ENCODE measurements at places on chromosomes 1 and 21.

- DNase-seq = no peak
Measured at GRCh38 chr1:72466376-72466775, 184.0 kb upstream of the NEGR1 start.

- DNase-seq = peak; percentile 7
Measured at GRCh38 chr1:151612501-151613281, 841 bp downstream of the SNX27 start.

GRCh38 chr1:81582467-81582986, 218.2 kb upstream of the ADGRL2 start:
- DNase-seq = no peak

DNA sequence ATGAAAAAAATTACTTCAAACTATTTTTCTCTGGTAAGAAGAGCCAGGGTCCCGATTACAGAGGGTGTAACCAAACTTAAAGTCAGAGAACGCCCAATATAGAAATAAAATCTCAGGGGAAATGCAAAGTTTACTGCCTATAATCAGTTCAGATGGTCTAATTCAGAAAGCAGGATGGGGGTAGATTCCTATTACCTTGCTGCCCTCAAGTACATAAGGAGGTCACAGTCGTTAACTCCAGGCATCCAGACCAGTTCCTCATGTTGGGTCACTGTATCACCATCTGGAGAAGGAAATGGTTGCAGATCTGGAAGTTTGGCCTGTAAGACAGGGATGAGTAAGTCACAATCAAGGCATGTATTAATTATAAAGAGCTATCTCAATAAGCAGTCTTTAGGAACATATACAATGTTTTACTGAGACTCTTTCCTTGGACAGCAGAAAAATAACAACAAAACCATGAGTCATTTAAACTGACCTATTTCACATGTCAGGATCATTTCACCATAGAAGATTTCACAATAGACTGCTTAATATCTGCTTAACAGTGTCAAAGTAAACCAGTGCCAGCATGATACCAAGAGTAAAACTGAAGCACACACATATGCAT, 179.4 kb downstream of the SLC45A1 start:
- DNase-seq = no peak

- DNase-seq = no peak
Measured at GRCh38 chr1:92929461-92929860, 31.8 kb downstream of the DIPK1A start.

DNA sequence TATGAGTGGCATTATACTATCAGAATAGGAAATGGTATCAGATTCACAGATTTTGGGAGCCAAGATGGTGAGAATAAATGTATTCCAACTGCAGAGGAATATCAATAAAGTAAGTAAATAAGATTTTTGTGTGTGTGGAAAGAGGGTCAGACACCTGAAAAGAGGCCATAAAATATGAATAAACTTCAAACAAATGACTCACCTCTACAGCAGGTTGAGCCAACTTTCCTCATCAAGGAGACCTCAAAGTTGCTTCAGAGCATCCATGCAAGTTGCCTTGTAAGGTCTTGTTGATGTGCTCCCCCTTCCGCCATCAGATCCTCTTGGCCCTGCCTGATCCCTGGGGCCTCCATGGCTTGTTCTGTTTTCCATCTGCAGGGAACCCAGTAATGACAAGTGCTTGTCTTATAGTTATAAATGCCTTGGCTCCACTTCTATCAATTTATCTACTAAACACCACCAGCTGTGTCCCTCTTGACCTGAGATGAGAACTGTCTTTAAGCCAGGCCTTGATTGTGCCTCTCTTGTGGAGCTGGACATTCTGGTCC, 775.6 kb downstream of the LTN1 start:
- DNase-seq = no peak

DNA sequence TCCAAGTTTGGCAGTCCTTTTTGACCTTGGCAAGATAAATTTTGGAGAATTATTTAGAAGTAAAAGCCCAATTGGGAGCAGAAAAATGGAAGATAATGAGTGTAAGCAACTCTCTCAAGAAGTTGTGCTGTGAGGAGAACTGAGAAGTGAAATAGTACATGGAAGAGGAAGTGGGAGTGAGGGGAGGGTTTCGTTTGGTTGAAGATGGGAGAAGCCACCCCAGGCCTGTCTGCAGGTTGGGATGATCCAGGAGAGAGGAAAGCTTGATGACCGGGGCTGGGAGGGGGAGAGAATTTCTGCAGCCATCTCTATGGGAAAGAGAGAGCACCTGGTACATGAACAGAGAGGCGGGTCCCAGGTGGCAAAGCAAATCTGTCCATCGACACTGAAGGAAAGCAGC, 8.6 kb upstream of the RCAN1 start:
- DNase-seq = no peak

DNA sequence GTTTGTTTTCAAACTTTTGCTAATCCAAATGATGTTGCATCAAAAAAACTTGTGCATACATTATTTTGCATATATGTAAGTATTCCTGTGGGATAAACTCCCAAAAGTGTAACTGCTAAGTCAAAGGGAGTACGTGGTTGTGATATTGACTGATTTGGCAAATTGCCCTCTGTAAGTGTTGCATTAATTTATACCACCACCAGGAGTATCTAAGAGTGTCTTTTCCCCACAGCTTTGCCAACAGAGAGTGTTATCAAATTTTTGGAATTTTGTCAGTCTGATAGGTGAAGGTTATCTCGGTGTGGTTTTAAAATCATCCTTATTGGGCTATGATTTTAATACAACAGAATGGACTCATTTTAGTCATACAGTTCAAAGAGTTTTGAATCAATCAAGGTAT, 30.1 kb upstream of the PARP1 start:
- no peak for DNase-seq

- DNase-seq = no peak
Measured at GRCh38 chr1:248786156-248786555, 30.6 kb upstream of the LYPD8 start.

DNA sequence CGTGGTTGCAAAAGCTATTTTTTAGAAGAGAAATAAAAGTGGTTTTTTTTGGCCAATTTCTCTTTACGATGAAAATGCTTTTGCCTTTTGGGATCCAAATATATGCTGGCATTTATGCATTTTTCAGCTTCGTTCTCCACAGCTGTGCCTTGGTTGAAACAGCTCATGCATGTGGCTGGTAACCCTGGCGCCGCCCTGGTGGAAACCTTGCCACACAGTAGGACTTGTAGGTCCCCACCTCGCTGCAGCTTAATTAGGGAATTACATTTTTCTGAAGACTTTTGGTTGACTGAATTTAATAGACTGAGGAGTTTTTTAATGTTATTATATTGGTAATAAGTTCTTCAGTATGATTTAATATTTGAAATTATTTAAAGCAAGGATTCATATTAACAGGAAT, 12.7 kb upstream of the PCP4 start:
- DNase-seq = no peak

DNA sequence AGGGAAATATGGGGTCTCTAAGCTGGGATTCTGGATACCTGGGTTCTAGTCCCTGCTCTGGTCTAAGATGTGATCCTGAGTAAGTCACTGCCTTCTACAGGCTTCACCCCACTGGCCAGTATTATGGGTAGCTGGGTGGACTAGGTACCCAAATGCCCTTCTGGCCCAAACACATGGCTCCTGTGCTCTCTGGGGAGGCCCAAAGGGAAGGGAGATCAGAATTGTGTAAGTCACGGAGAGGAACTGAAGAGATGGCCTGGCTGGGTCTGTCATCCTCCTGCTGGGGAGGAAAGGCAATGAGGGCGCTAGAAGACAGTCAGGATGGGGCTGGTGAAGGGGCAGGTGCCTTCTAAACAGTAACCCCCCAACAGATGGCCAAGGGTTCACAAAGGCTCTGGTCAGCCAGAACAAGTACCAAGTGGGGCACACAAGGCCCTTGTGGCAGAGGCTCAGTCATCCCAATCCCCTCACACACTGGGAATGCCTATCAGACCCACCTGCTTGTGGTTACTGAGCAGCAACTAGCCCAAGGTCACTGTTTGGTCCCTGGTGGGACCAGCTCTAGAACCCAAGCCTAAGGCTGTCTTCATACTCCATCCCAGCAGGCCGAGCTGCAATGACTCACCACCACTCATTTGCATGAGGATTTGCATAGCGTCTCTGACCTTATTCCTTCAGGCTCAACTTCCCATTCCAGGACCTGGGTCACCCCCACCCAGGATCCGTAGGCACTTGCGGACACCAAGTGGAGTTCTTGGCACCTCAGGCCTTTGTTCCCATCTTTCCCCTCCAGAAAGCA, 9.2 kb downstream of the MEF2D start:
- no peak for DNase-seq

GRCh38 chr1:195113471-195113870, 1494.8 kb downstream of the KCNT2 start:
- DNase-seq = no peak

- DNase-seq = no peak
Measured at GRCh38 chr1:204357551-204358490, 1.9 kb downstream of the PLEKHA6 start.

DNA sequence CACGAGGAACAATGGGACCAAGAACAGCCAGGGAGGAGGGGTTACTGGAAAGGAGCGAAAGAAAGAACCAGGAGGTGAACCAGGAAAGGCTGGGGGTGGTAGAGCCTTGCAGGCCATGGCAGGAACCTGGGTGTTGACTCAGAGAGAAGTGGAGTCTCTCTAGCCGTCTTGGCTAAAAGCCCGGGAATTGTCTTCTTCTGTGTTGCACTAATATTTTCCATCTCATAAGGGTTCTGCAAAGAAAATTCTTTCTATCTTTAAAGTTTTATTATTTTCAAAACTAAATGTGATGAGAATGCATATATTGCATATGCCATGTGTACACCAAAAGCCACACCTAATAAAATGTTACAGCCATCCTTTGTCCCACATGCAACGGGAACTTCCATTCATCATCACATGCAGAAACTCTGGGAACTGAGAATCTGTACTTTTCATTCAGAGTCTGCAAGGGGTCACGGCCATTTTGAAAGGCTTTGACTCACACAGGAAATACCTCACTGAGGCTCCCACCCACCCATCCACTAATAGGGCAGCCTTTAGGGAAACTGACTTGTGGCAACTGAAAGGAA, 38.0 kb downstream of the ERG start:
- no peak for DNase-seq

GRCh38 chr1:67979532-67979931, 70.9 kb downstream of the DIRAS3 start:
- DNase-seq = no peak

Measured in stimulated activated CD8-positive, alpha-beta memory T cell treated with anti-CD3 and anti-CD28 coated beads, Interleukin-15, amount 100 ng/mL, for 24 hours (primary cell).